ENCODE measurements at places on chromosomes 2 and 18.
A peak's percentile ranks its signal among the peaks of the same experiment; 100 is the strongest.

- DNase-seq, result no peak
Measured at GRCh38 chr18:59101830-59102414, 37.8 kb upstream of the SEC11C start.

- DNase-seq, result no peak
Measured at GRCh38 chr2:127185705-127186104, 34.4 kb downstream of the CYP27C1 start.

DNA sequence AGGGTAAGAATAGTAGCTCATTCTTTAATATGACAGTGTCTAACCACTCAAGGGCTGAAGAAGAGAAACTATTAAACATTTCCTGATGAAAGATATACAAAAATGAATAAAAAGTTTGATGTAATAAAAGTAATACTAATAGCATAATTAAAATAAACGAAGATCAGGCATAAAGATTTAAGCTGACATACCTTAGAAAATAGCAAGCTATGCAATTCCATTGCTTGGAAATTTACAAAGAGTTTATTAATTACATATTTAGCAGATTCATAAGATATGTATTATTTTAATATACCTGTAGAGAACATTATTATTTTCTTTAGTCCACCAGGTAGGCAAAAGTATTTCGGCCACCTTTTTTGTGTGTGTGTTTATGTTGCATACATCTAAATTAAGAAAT is 229.4 kb downstream of the GCA start:
- no peak for DNase-seq

- no peak for DNase-seq
Measured at GRCh38 chr2:72983500-72984161, 66.3 kb downstream of the EMX1 start.

DNA sequence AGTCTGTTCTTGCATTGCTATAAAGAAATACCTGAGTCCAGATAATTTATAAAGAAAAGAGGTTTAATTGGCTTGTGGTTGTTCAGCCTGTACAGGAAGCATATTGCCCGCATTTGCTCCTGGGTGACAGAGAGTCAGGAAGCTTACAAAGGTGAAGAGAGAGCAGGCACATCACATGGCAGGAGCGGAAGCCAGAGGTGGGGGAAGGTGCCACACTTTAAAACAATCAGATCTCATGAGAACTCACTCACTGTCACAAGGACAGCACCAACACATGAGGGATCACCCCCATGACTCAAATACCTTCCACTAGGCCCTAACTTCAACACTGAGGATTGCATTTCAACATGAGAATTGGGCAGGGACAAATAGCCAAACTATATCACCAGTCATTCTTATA is 124.8 kb upstream of the COL5A2 start:
- DNase-seq, result no peak

DNA sequence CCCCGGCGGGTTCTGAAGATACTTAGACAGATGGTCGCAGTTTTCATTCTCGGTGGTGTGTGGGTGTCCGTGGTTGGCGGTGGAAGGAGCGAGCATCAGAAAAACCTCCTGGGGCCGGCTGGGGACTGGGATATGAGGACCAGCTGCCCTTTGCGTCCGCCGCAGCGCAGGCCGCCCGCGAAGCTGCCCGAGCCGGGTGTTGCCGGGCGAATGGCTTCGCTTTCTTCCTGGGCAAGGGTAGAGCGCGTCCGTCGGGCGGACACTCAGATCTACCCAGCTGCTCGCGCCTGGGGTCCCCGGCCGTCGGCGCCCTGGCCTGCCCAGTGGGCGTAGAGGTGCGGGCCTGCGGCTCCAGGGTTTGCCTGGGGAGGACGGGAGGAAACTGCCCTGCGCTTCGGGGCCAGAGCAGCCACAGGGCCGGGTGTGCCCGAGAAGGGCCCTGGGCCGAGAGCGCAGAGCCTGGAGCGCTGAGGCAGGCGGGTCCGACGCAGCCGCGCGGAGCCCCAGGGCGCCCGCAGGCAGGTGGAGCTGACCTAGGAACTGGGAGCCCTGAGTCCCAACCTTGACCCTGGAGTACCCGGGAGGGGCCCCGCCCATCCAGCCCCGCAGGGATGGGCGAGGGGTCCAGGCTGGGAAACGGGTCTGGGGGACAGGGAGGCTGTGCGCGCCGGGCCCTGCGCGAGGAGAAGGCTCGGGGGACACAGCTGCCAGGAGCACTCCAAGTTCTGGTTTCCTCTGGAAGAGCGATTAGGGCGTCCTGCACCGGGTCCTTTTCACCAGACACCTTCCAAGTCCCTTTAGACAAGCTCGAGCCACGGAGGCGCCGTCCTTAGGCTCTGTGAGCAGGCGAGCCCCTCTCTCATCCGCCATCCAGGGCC is 1.3 kb downstream of the TWIST2 start:
- no peak for DNase-seq

- DNase-seq, result peak; percentile 75
Measured at GRCh38 chr2:237530472-237531433, 35.6 kb upstream of the PRLH start.

DNA sequence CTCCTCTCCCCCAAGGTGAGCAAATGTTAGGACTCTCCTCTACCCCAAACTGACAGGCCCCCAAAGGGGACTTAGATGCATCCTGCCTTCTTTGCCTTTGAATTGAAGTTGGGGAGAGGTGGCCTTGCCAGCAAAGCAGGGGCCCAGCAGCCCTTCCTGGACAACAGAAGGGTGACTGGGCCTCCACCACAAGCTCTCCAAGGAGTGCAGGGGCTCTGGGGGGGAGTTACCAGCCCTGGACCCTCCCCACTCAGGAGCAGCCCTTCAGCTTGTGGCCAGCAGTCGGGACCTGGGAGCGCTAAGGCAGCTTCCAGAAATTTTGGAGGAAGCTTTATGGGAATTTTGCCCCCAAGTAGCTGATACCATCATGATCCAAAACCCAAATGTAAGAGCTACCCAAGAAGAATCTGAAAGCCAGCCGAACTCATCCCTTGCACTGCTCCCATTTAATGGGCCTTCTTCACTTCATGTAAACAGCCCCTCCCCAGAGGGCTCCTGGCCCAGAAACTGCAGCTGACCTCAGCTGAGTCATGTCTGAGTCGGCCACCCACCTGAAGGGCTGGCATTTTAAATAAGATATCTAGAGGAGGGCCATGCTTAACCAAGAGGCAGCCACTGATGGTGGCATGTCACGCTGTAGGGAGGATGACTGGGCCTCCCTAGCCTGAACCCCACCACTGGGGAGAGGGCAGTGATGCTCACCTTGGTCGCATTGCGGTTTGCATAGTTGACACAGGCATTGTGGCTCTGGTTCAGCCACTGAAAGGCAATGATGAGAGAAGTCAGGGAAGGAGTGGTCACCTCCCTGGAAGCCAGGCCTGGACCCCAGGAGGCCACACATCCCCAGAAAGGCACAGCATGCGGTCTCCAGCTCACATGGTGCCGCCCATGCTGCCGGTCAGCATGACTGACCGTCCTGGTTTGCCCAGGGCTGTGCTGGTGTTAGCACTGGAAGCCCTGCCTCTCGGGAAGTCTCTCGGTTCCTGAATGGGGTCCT is 71.5 kb downstream of the SFXN5 start:
- DNase-seq, result no peak

- no peak for DNase-seq
Measured at GRCh38 chr2:25473758-25474340, 132.1 kb upstream of the DNMT3A start.

GRCh38 chr2:210224941-210225672 is at the start of gene ACADL:
Gene ACADL, minus strand, starts transcription at chr2:210225447. Its CDS starts 184 bp downstream, at chr2:210225263.
- no peak for DNase-seq

DNA sequence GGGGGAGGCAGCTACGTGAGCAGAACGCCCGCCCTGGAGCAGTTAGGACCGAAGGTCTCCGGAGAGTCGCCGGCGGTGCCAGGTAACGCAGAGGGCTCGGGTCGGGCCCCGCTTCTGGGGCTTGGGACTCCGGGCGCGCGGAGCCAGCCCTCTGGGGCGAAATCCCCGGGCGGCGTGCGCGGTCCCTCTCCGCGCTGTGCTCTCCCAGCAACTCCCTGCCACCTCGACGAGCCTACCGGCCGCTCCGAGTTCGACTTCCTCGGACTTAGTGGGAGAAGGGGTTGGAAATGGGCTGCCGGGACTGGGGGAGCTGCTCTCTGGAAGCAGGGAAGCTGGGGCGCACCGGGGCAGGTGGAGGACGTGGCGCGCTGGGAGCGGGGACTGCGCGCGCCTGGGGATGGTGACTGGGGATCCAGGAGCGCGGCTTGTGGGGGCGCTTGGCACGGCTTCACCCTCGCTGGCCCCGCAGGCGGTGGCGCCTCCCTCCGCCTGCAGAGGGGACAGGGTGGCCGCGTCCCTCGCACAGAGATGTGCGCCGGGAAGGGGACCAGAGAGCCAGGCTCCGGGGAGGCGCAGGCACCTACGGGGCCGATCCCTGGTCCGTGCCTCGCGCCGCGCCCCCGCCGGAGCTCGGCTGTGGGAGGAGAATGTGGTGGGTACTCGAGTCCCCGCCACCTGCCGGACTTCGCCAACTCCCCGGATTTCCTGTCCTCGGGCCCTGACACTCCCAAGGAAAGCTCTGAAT is 688 bp downstream of the CDH20 start:
- DNase-seq, result no peak

DNA sequence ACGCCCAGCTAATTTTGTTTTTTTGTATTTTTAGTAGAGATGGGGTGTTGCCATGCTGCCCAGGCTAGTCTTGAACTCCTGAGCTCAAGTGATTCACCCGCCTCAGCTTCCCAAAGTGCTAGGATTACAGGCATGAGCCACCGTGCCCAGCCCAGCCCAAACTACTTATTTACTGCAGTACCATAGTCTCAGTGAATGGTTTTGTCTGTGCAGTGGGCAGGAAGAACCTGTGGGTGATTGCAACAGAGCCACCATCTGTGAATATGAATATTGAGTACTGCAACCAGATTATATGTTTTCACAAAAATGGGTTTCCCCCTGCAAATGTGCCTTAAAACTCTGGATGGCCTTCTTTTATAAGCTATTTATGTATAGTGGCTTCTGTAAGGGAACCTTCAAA is 9.1 kb downstream of the MPPE1 start:
- DNase-seq, result no peak

DNA sequence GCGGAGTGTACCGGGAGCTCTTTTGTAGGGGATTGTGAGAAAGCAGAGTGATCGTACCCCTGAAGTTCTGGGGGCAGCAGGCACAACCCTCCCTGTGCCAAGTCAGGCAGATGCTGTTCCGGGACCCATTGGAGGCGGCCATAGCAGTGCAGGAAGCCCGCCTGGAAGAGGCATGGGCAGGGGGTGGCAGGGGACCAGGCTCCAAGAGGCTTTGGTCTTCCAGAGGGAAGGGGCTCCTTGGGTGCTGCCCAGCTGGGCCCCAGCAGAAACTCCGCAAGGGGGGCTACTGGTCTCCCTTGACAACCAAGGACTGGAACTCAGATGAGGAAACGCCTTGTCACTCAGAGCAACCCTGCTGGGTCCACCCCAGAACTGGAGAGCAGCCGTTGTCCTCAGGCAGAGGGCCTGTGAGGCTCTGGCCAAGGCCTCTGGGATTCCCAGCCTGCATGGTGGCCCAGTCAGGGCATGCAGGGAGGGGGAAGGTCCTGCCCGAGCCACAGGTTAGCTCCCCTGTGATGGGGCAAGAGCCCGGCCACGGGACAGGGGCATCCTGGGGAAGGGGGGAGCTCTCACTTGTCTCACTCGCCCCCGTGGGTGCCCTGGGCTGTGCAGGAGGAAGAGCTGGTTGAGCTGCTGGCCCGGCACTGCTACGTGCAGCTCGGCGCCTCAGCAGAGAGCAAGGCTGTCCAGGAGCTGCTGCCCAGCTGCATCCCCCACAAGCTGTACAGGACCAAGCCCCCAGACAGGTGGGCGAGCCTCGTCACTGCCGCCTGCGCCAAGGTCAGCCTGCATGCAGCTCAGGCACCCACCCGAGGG is 21.0 kb upstream of the GPR17 start:
- no peak for DNase-seq

GRCh38 chr2:71064754-71065621 is 3.5 kb upstream of the NAGK start:
- peak; percentile 75 for DNase-seq

DNA sequence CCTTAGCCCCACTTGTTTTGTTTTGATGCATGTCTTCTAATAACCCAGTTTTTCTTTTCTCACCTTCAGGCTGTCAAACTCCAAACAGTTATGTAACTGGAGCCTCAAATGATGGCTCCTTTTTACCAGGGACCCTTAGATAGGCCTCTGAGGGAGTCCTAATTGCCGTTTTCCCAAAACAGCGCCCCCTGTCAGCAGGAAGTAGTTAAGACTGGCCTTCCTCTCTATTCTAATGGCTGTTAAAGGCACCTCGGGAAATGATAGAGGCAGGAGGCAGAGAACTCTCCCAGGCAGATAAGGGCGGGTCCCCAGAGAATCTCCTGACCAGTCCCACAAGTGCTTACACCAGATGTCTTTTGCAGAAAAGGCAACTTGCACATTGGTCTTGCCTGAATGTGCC is 123.2 kb downstream of the KCNS3 start:
- no peak for DNase-seq

DNA sequence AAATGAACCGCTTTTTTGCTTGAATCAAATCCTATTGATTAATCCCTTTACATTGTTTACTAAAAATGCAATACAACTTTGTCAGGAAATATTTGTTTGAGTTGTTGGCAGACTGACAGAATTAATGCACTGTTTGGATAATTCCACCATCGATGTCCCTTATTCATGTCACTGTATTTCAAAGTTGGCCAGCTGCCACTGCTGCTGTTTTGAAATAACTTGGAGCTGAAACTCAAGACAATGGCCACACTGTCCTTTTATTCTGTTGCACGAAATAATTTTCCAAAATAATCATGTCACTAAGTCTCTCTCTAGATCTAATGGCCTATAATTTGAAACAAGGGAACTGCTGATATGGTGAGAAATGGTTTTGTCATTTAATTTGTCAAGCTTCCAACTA is 55.2 kb upstream of the PAX3 start:
- DNase-seq, result no peak

DNA sequence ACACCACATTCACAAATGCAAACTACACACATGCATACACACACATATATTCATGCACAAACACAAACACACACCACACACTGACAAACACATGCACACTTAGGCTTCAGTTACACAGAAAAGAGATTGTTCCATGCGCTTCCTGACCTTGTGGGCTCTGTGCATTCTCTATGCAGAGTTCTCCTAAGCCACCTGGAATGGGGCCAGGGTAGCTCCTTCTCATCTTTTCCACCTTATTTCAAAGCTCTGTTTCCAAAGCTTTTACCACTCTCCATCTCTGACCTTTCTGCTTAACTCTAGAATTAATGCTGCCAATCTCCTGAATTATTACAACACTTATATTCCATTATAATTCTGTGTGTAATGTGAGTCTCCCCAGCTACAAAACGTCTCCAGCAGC is 522.3 kb upstream of the MYT1L start:
- DNase-seq, result no peak

GRCh38 chr2:238106698-238107524 is 6.8 kb downstream of the ESPNL start:
- DNase-seq, result no peak

DNA sequence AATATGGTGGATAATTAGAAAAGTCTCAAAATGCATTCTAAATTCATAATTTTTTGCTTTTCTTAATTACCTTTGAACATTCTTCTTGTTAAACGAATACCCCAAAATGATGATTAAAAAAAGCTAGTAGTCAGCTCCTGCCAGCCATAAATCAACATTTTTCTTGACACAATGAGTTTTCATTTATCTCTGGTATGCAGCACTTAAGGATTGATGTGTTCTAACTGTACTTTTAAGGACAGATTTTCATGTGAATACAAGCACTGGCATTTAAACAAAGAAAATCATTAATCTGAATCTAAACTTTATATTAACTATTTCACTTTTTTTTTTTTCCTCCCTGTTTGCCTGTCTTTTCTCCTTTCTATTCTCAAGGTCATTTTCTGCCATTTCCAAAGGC is 976.8 kb downstream of the TMEM182 start:
- DNase-seq, result no peak

GRCh38 chr2:133975676-133976428 is 278.0 kb upstream of the MGAT5 start:
- DNase-seq, result peak; percentile 11

GRCh38 chr18:1760901-1761300 is 810.4 kb downstream of the METTL4 start:
- DNase-seq, result no peak
